Hindlimb muscle (tissue), 1 donor: ENCODE measurements at places on chromosomes 7 and 10. TPM values are rescaled to one million over a fixed set of nuclear protein-coding genes. Genes with fewer than 3 reads are reported as not detected.
A peak's percentile ranks its signal among the peaks of the same experiment; 100 is the strongest.

Gene TAS2R5
- 2.5 TPM for polyA plus RNA-seq

Gene FRMPD2
- 0.09 TPM for polyA plus RNA-seq

GRCh38 chr7:148987751-148988512 lies 40.4 kb downstream of the PDIA4 start:
- no peak for DNase-seq

DNA sequence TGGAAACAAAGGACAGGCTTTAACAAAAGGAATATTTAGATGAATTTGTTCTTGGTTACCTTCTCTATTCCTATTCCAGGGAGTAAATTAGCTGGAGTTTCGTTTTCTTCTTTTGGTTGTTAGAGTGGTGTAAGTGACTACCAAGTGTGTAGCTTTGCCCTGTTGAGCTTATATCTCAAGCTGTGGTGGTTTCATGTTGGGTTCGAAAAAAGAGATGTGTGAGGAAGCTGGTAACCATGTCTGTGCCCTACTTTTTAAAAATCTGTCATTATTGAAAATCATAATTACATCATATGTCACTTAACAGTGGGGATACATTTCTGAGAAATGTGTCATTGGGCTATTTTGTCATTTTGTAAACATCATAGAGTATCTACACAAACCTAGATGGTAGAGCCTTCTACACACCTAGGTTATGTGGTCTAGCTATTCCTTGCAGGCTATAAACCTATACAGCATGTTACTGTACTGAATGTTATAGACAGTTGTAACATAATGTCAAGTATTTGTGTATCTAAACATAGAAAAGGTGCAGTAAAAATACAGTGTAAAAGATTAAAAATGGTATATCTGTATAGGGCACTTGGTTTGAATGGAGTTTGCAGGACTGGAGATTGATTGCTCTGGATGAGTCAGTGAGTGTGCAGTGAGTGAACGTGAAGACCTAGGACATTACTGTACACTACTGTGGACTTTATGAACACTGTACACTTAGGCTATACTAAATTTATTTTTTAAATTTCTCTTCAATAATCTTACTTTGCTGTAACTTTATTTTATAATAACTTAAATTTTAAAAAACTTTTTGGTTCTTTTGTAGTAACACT lies 90.4 kb downstream of the SEPTIN7 start:
- no peak for DNase-seq

DNA sequence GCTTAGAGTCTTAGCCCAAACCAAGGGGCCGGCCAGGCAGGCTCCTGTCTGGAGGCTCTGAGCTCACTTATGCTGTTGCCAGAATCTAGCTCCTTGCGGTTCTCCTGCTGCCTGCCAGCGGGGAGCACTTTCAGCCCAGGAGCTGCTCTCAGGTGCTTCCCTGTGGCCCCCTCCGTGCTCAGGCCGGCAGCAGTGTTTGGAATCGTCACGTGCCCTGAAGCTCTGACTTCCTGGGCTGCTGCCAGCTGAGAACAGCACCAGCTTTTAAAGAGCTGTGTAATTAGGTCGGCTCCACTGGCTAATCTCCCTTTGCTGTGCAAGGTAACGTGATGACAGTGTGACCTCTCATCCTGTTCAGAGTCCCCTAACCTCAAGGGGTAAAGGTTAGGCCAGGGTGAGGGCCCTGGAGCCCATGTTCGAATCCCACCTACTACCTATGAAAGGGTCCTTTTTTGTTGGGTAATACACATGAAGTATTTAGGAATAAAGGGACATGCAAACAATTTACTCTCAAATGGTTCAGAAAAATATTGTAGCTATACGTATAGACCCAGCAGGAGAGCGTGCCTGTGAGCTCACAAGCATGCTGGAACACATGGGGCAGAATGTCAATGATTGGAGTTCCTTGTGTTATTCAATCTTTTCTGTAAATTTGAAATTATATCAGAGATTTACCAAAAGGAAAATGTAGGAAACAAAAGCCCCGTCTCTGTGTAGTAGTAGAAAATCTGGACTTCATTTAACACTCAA lies 16.6 kb downstream of the ZNF862 start:
- peak; percentile 23 for DNase-seq

DNA sequence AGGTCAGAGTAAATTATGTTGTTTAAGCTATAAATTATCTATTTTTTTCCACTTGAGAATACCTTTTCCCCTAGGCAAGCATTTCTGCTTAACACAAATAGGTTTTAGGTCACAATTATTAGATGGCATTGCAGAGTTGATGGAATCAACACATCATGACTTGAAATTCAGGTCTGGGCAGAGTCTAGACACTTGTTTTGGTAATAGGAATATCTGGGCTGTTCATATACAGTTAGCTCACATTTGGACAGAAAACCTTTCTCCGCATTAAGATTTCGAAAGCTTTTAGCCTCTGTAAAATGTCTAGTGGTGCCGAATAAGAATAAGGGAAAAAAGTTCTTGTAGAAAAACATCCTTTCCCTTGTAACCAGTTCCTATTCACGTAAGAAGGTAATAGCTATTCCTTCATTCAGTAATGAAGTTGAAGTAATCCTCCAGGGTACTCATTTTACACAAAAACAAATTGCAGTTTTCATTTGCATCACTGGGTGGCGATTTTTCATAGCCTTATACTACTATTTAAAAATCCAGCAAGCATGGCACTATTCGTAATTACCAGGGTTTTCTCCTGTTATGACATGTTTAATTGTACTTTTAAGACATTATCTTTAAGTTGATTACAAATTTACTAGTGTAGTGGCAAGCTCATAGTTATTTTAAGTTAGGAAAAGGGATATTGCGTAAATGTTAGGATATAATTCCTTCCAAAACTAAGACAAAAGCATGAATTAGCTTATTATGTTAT lies 37.0 kb downstream of the RPA3 start:
- DNase-seq, result peak; percentile 70

GRCh38 chr7:100175296-100175935 lies 1.8 kb downstream of the GPC2 start:
- DNase-seq, result no peak

GRCh38 chr10:93718937-93719725 lies 16.7 kb upstream of the FRA10AC1 start:
- no peak for DNase-seq

DNA sequence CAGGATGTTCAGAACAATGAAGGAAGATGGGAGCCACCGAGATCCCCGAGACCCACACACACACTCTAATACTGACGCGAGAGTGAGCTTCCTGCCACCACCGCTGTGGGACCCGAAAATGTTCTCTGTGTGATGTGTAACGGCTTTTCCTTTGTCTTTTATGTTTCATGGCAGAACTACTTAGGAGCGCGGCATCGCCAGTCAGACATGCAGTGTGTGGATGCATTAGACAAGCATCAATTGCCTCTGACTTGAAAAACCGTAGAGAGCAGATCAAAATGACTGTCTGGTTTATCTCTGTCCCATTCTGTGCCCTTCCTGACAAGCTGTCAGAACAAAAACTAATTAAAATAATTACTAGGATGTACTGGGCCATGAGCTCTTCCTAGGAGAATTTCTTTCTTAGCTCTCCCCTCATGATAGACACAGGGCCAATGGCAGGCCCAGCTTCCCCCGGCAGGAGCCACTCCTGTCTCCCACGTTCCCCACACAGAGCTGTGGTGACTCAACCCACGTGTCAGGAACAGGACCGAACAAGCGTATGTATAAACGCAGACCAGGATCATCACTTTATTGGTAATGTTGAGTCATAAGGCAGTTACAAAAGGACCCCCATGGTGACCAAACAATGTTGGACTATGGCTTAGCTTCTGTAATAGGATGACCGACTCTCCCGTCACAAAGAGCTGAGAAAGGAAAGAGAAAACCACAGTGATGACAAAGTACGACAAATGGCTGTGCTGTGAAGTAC lies 705.0 kb downstream of the PARD3 start:
- no peak for DNase-seq

- no peak for DNase-seq
Measured at GRCh38 chr10:31419394-31420063, 100.5 kb downstream of the ZEB1 start.

GRCh38 chr10:28938745-28939144 lies 261.4 kb downstream of the BAMBI start:
- no peak for DNase-seq

GRCh38 chr7:108204281-108204796 lies 74.2 kb upstream of the LAMB4 start:
- no peak for DNase-seq
